ENCODE measurements at places on chromosomes 6 and 20.

DNA sequence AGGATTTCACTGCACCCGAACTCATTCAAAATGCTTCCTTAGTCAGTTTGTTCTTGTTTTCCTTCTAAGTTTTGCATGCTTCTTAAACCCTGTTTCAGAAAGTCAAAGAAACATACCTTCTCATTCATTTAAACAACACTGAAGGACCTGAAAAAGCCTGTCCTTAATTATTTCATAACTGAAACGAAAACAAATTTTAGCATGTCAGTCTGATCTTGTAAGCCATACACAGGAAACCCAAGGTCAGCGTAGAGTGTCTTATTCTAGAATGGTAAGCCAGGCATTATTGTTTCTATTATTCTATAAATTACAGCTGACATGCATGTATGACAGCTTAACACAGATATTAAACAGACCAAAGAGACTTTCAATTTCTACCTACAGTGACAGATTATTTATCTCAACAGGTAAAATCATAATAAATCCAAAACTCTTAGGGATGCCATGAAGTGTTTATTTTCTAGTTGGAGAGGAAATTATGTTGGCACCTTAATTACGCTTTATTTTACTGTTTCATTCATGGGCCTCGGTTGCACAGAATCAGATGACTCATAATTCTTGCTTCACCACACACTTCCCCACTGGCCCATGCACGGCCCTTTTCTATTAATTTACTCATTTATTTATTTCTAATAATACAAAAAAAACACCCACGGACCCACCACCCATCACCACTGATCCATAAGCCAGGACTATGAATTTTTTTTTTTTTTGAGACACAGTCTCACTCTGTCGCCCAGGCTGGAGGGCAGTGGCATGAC, 39.3 kb upstream of the DUSP22 start:
- no peak for DNase-seq

- no peak for DNase-seq
These were observed 14.3 kb upstream of the SERINC3 start for GRCh38 chr20:44536175-44536574.

GRCh38 chr20:39295301-39295700, 333.2 kb downstream of the DHX35 start:
- DNase-seq = no peak

DNA sequence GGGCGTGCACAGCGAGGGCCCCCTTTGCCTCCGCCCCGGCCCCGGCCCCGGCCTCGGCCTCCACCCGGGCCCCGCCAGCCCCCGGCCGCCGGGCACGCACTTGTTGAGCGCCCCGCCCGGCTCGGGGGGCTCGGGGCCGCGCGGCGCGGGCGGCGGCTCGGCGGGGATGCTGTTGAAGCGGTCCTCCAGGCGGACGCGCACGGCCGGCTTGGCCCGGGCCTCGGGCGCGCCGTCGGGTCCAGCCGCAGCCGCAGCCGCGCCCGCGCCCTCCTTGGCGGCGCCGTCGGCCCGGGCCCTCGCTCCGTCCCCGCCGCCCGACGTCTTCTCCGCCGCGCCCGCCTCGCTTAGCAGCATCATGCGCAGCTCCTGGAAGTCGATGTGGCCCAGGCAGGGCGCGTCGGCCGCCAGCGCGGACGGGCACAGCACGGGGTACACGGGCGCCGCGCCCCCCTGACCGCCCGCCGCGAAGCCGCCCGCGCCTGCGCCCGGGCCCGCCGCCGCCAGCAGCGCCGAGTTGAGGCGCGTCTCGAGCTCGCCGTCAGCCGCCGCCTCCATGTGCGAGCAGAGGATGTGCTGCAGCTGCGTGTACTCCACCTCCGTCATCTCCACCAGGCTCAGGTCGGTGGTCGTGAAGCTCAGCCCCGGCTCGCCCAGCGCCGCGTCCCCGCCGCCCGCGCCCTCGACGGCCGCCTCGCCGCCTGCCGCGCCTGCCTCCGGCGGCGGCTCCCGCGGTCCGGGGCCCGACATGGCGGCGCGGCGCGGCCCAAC, 514 bp downstream of the TCFL5 start:
- DNase-seq = no peak

- DNase-seq = no peak
These were observed 3.4 kb downstream of the GMNN start for GRCh38 chr6:24778121-24778520.

DNA sequence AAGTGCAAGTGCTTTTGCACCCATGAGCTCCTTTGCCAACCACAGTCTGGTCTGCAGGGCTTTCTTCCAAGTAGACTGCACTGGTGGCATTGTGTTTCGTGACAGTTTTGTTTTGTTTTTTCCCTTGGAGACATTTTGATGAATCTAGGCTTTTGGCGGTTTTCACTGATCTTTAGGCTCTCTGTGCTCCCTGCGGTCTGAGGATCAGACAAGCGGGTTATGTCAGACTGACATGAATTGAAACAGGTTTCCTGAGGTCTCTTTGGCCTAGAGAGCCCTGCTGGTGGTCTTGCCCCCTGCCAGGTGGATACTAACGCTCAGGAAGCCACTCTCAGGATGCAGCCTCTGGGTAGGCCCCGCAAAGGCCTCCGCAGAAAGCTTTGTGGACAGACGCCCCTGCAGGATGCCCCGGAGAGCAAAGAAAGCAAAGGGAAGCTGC, 555.4 kb upstream of the AGPAT4 start:
- DNase-seq = no peak

GRCh38 chr6:13776602-13777001, 37.8 kb downstream of the MCUR1 start:
- no peak for DNase-seq

- DNase-seq = no peak
These were observed 143.4 kb downstream of the DHX35 start for GRCh38 chr20:39105551-39105950.

GRCh38 chr20:32789896-32790750, 27.9 kb downstream of the DNMT3B start:
- DNase-seq = no peak

DNA sequence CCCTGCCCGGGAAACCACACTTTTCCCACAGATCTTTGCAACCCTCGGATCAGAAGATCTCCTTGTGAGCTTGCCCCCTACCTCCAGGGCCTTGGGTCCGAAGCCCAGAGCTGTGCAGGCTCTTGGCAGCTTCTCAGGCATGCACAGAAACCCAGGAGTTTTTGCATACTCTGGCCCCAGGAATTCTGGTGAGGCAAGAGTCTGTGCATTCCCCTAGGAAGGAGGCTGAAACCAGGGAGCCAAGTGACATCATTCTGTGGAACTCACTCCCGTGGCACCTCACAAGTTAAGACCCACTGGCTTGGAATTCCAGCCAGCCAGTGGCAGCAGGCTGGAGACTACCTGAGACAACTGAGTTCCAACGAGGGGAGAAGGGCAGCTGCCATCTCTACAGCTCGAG, 100.1 kb downstream of the TNFRSF21 start:
- DNase-seq = no peak

GRCh38 chr6:166636191-166636933, 9.3 kb upstream of the RPS6KA2 start:
- no peak for DNase-seq

DNA sequence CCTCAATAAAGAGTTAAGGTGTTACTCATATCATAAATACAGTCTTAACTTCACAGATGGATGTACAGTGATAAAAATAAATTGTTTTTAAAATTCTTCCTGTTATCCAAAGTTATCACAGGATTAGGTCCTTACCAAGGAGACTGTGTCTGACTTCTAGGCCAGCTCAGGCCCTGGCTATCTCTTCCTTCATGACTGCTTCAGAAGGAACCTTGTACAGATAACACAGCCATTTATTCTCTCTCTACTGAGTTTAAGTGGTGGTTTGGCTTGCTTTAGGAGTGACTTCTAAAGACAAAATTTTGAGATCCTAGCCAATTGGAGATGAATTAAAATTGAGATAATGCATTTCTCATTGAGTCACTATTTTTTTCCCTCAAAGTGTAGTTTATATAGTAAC, 40.8 kb upstream of the RNF182 start:
- DNase-seq = no peak

GRCh38 chr20:14720251-14720650, 382.8 kb upstream of the FLRT3 start:
- no peak for DNase-seq

DNA sequence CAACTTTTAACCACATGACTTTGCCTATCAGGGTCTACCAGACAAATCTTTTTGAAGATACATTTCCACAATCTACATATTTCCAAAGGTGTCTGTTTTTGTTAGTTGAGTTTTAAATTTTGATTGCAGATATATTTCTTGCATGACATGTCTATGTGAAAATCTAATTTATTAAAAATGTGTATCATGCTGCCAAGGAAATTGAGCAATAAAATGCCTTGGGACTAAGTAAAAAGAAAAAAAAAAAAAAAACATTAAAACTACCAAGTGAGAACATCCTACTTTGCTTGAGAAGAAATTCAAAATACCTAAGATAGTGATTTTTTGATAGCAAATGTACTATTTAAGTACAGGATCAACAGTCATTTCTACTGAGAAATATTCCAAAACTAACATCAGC, 17.7 kb downstream of the SLC17A5 start:
- DNase-seq = no peak

DNA sequence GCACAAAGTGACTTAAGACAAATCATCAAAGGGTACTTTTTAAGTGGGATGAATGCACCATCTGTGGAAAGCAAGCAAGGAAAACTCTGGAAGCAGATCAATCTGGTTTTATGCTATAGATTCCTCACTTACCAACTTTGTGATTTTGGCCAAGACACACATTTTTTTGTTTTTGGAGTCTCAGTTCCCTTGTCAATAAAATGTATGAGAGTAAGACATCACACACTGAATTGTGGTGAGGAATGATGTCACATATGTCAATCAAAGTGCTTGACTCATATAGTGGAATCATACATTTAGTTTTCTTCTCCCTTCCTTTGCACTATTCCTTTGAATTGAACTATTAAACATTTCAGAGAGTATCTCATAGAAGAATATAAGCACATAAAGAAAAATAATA, 620.5 kb upstream of the CITED2 start:
- no peak for DNase-seq

GRCh38 chr6:12110523-12111362, 98.6 kb downstream of the HIVEP1 start:
- DNase-seq = no peak

- DNase-seq = no peak
These were observed 566.1 kb downstream of the KIF16B start for GRCh38 chr20:16007164-16007563.

DNA sequence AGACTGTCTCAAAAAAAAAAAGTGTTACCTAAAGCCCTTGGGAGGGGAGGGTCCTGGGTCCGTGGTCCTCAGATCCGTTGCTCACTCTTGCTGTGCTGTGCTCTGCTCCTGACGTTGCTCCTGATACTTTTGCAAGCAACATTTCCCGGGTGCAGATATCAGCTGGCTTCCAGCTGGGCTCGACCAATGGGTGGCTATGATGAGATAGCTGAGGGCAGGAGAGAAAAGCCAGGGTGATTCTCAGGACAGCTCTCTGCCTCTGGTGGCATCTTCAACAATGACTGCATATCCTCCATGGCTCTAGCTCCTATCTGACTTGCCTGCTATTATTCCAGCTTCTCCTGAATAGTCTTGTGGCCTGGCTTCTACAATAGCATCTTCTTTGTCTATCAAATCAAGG, 134.5 kb downstream of the RPS12 start:
- no peak for DNase-seq

GRCh38 chr6:88512951-88513350, 346.8 kb upstream of the CNR1 start:
- DNase-seq = no peak

DNA sequence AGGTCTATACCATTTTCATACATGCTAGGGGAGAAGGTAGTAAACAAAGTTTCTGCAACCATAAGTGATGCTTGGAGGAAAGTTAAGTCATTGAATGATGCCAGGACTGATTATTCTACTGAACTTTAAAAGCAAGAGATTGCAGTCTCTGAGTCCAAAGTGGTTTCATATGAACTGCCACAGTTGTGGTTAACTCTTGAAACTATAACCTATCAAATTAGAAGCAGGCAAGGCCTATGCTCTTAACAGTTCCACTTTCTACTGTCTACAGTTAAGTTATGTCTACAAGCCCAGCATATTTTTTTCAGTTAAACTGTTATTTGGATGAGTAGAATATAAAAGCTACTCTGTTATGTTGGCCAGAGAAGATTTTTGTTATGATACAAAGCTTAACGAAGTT, 326.5 kb upstream of the RUNX2 start:
- no peak for DNase-seq

DNA sequence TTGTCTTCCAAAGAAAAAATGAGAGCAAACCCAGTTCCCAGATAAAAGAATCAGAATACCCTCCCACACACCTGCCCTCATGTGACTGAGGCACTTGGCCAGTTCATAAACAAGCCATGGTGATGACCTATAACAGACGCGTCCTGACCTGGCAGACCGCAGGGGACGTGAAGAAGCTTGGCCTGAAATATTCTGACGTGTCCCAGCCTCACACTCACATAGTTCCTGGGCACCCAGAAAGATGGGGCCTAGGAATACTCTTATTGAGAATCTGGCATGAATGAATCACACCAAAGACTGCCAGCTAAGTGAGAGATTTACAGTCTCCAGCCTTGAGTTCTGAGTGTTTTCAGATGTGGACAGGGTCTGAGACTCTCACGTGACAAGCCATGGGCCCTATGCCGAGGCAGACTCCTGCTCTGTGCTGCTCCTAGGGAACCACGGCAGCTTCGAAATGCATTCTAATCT, 17.2 kb upstream of the MAP3K4 start:
- no peak for DNase-seq

DNA sequence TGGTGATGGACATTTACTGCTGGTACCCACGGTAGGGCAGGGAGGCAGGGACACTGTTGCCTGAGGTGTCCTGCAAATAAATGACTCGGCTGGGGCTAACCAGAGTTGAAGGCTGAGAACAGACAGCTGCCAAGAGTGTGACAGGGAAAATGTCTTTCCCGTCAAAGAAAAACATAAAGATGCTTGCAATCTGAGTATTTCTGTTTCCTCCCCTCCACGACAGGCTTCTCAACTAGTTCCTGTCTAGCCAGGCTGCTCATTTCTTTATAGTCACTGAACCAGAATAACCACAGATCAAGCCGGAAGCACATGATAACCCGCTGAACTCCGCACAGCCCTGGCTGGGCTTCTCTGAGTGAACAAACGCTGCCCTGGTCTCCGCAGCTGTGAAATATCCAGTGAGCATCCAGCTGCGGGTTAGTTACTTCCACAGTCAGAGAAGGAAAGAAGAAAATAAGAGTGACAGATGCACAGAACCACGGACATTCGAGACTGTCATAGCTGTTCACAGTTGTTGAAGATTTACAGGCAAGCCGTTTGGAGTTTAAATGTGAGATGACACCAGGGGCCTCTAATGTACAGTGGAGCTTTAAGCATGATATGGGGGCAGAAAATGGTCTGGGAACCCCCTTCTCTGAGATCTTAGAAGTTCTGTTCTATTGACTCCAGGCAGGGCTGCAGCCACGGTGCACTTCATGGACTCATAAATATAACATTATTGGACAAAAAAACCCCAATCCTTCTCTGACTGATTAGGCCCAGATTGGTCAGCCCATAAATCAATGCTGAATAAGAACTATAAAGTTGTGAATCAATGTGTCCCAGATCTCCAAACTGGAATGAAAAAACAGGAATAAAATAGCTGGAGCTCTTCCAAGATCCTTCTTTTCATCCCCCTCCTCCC, 299.9 kb upstream of the SUPT3H start:
- DNase-seq = no peak

- DNase-seq = no peak
These were observed 48.9 kb downstream of the RNASET2 start for GRCh38 chr6:166907373-166907841.

GRCh38 chr6:64912966-64913365, 794.1 kb downstream of the EYS start:
- DNase-seq = no peak

GRCh38 chr6:100378576-100378975, 86.1 kb downstream of the SIM1 start:
- DNase-seq = no peak
